ENCODE measurements at places on chromosomes 5 and 9. TPM values are rescaled to one million over a fixed set of nuclear protein-coding genes. Genes with fewer than 3 reads are reported as not detected.

TMEM171 gene
- total RNA-seq: 2.1 TPM

- H3K36me3 ChIP-seq: no peaks in the 10 kb centered on the region
- no peak overlapping the region for H3K4me3 ChIP-seq
- no peak for DNase-seq
- H3K4me1 ChIP-seq: peaks cover 59% of the 10 kb centered on the region
- no peaks in the 10 kb centered on the region for H3K27me3 ChIP-seq
- no peak overlapping the region for H3K27ac ChIP-seq
Measured at GRCh38 chr5:142428036-142428772, 103.4 kb upstream of the SPRY4 start.

DNA sequence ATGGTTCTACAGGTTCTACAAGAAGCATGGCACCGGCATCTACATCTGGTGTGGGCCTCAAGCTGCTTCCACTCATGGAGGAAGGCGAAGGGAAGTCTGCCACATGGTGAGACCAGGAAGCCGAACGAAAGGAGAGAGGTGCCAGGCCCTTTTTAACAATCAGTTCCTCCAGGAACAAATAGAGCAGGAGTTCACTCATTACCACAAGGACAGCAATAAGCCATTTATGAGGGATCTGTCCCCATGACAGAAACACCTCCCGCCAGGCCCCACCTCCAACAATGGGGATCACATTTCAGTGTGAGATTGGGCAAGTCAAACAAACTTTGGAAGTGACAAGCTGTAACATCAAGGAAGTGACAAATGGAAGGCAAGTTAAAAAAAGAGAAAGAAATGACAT lies 95.5 kb upstream of the PTPN3 start:
- no peaks in the 10 kb centered on the region for H3K4me1 ChIP-seq
- no peak for DNase-seq
- H3K27me3 ChIP-seq: no peaks in the 10 kb centered on the region
- no peak overlapping the region for H3K4me3 ChIP-seq
- no peak overlapping the region for H3K27ac ChIP-seq

DNA sequence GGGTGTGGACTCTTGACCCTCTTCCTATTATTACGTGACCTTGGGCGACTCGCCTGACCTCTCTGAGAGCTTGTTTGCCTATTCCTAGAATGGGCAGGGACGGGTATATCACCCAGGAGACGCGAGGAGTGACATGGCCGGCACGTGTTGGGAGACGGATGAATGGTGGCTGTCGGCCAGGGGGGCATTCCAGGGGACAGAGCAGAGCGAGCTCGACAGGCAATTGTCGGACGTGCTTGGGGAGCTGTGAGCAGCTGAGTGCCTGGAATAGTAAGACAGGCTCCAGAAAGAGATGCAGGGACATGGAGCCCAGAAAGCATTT lies 29.3 kb upstream of the UNC5A start:
- H3K27ac ChIP-seq: no peak overlapping the region
- H3K36me3 ChIP-seq: no peaks in the 10 kb centered on the region
- DNase-seq: no peak

BARHL1 gene
- total RNA-seq: not detected
